NK-92 treated with Interleukin-12 subunit alpha and Interleukin-12 subunit beta, amount 100 ng/mL, for 24 hours (cell line): ENCODE measurements at places on chromosomes 13 and 19.

DNA sequence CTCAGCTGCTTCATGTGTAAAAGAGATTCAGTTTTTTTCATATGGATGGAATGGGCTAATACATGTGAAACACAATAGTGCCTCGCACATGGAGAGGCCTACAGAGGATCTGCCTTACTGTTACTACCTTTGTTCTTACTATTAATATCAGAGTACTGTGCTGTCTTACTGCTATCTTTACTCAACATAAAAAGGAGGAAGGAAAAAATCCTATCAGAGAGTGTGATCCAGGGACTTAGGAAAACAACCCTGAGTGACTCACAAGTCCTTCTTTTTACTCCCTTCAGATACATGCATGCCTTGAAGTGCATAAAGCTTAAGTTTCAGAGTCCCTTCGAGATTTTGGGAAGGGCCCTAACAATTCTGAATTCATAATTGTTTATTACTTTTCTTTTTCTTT, 136.8 kb downstream of the TBC1D4 start:
- DNase-seq, result no peak

DNA sequence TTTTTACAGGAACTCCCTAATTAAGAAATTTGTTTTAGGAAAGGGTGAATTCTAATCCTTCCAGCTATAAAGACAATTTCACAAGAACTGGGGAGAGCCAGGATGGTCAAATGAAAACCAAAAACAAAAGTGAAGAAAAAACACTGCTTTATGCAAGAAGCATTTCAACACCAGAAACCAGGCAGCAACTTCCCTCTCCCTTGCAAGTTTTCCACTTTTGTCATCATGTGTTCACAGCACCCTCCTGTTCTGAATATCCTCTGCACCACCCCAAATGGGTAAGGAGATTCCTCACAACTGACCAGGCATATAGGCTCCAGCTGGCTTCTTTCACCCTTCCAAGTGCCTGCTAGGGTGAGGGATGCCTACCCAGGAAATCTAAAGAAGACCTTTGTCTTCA, 328.1 kb downstream of the TBC1D4 start:
- DNase-seq, result no peak

DNA sequence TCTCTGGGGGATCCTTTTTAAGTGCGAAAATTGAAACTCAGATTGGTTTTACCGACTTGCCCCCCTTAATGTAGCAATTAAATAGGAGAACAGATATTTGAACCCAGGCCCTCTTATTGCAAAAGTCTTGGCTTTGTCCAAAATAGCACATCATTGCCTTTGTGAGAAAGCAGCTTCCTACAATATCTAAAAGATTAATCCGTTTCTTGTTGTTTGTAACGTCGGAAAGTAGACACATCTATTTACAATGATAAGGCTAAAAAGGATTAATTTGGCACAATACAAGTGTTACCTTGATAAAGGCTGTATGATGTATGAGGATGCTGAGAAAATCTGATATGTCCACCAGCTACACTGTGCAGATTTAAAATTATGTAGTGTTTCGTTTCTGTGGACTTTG, 108.7 kb upstream of the SLC10A2 start:
- no peak for DNase-seq

- no peak for DNase-seq
These were observed 133.4 kb upstream of the NBEA start for GRCh38 chr13:34808649-34809048.

GRCh38 chr19:9789066-9789465, 20.5 kb upstream of the ZNF846 start:
- no peak for DNase-seq

- no peak for DNase-seq
These were observed 675 bp downstream of the PPP1R14A start for GRCh38 chr19:38255383-38256014.

DNA sequence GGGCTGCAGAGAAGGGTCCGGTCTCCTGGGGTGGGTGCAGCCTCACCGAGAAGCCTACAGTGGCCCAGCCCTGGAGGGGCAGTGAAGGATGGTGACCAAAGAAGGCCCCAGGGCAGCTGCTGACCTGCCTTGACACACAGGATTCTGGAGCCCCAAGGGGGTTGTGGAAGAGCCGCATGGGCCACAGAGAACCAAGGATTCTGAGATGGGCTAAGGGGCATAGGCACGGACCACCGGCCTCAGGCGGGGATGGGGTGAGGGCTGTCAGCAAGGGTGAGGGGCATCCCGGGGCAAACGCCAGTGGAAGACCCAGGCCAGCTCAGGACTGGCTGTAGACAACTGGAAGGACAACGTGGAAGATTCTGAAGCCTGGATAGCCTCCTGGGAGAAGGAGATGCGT, 151.6 kb downstream of the TEX29 start:
- DNase-seq, result no peak

DNA sequence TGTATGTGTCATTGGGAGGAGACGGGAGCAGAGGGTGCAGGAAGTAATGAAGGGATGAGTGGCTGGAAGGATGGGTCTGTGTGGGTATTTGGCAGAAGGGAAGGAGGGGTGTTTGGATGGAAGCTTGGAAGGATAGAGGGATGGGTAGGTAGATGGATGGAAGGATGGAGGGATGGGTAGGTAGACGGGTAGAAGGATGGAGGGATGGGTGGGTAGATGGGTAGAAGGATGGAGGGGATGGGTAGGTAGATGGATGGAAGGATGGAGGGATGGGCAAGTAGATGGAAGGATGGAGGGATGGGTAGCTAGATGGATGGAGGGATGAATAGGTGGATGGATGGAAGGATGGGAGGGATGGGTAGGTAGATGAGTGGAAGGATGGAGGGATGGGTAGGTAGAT, 41.7 kb upstream of the EHD2 start:
- DNase-seq, result no peak

DNA sequence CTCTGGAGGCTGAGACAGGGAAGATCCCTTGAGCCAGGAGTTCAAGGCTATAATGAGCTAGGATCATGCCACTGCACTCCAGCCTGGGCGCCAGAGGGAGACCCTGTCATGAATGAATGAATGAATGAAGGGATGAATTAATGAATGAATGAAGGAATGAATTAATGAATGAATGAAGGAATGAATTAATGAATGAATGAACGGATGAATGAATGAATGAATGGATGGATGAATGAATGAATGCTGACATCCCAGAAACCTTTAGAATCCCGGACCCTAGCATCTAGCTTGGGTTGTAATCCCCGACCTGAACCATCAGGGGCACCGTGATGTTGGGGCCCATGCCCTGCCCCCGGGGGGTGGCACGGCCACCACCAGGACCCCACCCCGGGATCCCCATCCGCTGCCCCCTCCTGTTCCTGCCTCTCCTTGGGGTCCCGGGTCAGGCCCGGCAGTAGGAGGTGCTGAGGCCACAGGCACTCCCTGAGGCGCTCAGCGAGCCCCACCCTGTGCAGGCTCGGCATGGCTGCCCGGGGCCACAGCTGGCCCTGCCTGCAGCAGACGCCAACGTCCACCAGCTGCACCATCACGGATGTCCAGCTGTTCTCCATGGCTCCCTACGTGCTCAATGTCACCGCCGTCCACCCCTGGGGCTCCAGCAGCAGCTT, 3.4 kb downstream of the EBI3 start:
- no peak for DNase-seq

- DNase-seq, result no peak
These were observed 1486.8 kb downstream of the EFNB2 start for GRCh38 chr13:105048677-105049076.

DNA sequence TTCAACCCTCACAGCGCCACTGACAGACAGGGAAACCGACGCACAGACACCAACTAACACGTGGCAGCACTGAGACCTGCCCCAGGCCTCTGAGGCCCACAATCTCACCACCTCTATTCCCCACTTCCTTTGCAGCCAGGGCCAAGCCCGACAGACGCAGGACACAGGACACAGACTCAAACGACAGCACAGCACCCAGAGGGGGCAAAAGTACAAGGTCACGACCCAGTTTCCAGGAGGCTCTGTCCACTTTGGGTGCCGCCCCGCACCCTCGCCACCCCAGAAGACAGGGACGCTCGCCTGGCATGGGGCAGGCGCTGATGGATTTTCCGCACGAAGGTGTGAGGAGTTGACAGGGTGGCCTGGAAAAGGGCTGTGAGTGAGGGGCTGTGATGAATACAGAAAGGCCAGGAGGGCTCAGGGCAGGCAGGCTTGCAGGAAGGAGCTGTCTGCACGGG, 48.8 kb downstream of the MLLT1 start:
- DNase-seq, result no peak

DNA sequence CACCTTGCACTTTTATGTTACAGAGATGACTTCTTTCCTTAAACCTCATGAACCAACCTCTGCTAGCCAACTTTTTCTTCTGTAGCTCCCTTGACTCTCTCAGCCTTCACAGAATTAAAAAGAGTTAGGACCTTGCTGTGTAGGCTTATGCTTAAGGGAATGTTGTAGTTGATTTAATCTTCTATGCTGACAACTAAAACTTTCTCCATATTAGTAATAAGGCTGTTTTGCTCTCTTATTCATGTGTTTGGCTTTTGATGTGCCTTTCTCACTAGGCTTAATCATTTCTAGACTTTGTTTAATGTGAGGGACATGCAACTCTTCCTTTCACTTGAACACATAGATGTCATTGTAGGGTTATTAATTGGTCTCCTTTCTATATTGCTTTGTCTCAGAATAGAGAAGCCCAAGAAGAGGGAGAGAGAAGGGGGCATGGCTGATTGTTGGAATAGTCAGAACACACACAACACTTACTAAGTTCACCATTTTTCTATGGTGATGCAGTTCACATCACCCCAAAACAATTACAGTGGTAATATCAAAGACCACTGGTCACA, 509.5 kb downstream of the UQCRFS1 start:
- no peak for DNase-seq

DNA sequence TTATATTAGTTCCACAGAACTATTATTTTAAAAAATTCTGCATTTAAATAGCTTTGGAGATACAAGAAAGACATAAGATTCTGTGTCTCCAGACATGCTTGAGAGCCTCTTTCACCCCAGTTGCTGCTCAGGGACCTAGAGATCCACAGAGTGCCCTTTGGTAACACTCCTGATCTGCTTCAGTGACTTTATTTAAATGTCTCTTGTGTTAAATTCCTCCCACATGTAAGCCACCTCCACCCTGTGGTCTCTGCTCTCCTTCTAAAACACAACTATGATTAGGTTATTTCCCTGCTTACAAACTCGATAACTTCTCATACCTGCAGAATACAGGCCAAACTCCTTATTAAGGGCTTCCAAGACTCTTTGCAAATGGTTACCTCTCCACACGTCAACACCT, 141.0 kb downstream of the RFC3 start:
- no peak for DNase-seq
